Peyer's patch (tissue), 4 donors: ENCODE measurements at places on chromosomes 11 and 22. TPM values are rescaled to one million over a fixed set of nuclear protein-coding genes. Genes with fewer than 3 reads are reported as not detected.

- H3K4me1 ChIP-seq: no peaks in the 10 kb centered on the region
- no peaks in the 10 kb centered on the region for H3K27me3 ChIP-seq
- no peak for DNase-seq
- H3K4me3 ChIP-seq: no peak overlapping the region
- H3K27ac ChIP-seq: no peak overlapping the region
Observed at GRCh38 chr11:5129457-5129877, 8.7 kb downstream of the OR52A5 start.

- DNase-seq: no peak
- no peaks in the 10 kb centered on the region for H3K36me3 ChIP-seq
- H3K27me3 ChIP-seq: no peaks in the 10 kb centered on the region
- no peaks in the 10 kb centered on the region for H3K4me1 ChIP-seq
Observed at GRCh38 chr22:48262596-48263430, 1500.4 kb downstream of the TBC1D22A start.

DNA sequence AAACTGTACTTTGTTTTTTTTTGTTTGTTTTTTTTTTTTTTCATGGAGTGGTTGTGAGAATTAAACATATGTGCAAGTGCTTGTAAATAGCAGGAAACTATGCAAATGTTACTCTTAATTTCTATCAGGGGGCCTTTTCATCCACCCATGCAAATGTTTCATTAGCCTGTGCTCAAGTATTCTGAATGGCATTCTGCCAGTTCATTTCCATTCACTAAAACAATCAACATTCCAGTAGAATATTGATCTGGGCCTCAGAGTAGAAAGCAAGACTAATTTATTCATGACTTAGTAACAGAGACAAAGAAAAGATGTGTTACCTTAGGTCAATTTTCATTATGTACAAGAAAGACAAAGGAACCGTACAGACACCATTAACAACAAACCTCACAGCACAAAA is 971.4 kb downstream of the DLG2 start:
- no peaks in the 10 kb centered on the region for H3K4me1 ChIP-seq
- no peak overlapping the region for H3K27ac ChIP-seq
- no peaks in the 10 kb centered on the region for H3K27me3 ChIP-seq
- H3K36me3 ChIP-seq: no peaks in the 10 kb centered on the region

GRCh38 chr11:70707821-70708220 is 309.5 kb downstream of the CTTN start:
- no peaks in the 10 kb centered on the region for H3K4me1 ChIP-seq
- no peak overlapping the region for H3K27ac ChIP-seq
- no peak overlapping the region for H3K4me3 ChIP-seq

SYT7 gene
- 12.1 TPM for total RNA-seq
